ENCODE measurements at places on chromosomes 5 and 9. TPM values are rescaled to one million over a fixed set of nuclear protein-coding genes. Genes with fewer than 3 reads are reported as not detected.
A peak's percentile ranks its signal among the peaks of the same experiment; 100 is the strongest.

DNA sequence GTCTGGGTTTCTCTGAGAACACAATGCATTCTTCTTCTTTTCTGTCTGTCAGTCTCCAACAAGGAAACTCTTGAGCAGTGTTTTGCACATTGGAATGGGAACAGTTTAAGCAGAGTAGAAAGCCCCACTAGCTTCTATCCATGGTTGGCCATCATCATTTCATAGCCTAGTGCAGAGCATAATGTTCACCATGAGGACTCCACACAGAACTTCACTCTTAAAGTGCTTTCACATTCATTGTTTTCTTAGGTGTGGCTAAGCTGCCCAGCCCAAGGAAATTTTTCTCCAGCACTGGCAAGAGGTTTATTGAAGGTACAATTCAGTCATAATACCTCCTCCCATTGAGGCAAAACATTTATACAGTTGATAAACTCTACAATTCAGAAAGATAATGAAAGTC, 503.0 kb upstream of the CD180 start:
- DNase-seq = no peak

DNA sequence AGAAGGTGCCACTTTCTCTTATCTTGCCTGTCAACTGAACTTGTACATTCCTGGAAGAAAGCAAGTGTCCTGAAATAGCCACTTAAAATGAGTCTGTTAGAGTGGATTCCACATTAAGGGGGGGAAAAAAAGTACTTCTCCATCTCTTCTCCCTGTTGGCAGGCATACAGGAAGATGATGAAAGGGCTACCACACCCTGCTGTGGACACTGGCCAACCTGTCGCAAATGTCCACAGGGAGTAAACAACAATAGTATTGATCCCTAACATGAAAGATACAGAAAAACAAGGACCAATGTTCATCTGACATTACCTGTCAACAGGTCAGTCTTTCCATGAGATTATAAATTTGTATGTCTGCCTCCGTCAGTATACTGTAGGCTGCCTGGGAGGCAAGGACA, 265.1 kb upstream of the MAP3K1 start:
- no peak for DNase-seq

- no peak for DNase-seq
Observed at GRCh38 chr5:38533286-38534155, 22.9 kb downstream of the LIFR start.

DNA sequence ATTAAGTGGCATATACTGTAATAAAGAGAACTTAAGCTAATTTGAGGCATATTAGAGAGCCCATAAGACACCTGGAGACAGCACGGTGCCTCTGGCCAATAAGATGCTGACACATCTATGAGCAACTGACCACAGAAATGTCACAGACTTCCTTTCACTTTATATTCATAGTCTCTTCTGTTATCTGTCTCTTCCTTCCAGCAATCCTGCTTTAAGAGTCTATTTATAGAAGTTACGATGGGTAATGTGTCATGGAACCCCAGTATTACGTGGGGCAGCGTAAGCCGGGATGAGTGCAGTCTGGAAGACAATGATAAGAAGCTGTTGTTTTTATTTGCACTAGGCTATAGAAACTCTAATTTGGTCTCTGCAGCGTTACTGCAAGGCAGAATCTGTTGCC, 136.8 kb downstream of the CFAP90 start:
- DNase-seq = no peak

- no peak for DNase-seq
Observed at GRCh38 chr5:68994645-68995044, 99.2 kb upstream of the SLC30A5 start.

DNA sequence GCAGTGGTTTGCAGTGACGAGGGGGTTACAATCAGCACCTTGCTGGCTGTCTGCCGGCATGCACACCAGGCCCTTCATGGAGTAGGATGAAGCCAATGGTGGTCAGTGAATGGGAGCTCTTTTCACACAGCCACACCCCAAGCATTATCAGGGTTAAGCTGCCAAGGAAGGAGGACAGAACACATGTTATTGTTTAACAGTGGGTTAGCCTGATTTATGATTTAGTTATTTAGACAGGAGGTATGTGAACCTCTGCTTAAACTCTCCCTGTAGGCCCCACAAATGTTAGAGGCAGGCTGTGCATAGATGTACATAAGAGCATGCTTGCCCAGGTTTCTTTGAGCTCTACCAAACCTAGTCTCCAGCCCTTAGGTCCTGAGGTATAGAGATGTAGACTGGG, 262.9 kb downstream of the SPOCK1 start:
- DNase-seq = no peak

- no peak for DNase-seq
Observed at GRCh38 chr9:33129251-33129885, 37.8 kb downstream of the B4GALT1 start.

- DNase-seq = peak; percentile 53
Observed at GRCh38 chr5:63963080-63963735, 963 bp upstream of the HTR1A start.

DNA sequence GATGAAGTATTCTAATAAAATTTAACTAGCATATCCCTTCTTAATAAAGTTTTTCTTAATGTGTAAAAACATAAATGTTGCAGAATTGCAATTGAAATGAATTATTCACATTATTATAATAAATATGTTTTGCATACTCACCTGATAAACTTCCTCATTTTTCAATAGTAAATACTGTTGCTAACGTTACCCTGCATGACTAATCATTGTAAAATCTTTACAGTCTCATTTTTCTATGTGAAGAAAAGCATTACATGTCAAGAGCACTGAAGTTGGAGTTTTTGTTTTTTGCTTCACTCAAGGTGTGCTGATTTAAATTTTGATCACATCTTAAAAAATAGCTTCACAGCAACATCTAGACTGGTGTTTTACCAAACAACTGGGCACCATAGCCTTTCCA, 157.2 kb upstream of the CDH18 start:
- DNase-seq = peak; percentile 11

DNA sequence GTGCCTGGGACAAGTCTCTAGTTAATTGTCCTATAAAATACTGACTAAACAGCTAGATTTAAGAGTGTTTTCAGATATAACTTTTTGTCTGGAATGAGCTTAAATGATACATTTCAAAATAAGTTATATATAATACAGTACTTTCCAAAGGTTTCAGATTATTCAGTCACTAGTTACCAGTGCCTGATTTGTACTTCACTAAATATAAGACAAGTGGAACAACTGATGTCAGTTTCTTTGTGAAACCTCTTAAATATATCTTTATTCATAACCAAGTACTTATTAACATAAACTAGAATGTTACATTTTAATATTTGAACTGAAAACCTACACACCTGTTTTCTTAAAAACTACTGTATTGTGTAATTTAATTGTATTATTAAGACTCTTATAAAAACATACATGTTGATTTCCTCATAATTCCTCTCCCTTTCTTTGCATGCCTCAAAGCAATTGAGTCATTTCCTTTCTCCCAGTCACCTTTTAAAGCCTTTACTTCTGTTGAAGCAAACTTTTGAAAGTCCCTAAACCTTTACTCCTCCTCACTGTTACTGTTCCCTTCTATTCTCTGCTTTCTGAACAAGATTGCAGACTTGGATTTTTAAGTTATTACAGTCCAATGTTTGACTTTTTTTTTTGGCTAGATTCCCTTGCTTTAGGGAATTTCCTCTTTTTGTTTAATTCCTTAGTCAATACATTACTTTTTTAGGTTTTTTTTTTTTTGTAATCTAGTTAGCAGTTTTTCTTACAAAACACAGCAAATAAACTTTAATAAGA, 8.7 kb upstream of the SEMA6A start:
- DNase-seq = peak; percentile 82

GRCh38 chr9:90616806-90617205, 25.8 kb downstream of the DIRAS2 start:
- DNase-seq = no peak

GRCh38 chr9:112097712-112098688, 77.1 kb downstream of the SUSD1 start:
- DNase-seq = peak; percentile 55

- DNase-seq = no peak
Observed at GRCh38 chr5:123182072-123182471, 93.0 kb downstream of the PRDM6 start.

DNA sequence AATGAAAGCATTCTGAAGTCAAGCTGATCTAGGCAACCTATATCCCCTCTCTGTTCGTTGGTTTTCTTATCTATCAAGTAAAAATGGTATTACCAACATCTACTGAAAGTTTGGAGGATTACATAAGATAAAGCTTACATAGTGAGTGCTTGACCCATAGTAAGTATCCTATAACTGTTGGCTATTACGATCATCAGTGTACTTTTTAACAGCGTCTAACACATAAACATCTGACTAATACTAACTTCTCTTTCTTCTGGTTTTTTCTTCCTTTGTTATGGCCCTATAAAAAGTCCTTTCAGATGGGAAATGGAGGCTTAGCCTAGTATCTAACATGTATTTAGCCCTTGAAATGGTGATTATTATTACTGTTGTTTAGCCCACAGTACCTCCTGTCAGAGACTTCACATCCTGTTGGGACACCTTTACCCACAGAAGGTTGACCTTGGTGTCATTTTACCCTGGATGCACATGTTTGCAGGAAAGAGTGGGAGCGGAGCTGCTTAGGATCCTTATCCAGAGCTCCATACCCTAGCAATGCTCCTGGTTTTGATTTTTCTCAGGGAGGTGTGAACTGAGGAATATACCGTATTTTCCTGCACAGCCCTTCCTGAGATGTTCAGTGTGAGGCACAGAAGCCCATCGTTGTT, 6.0 kb downstream of the INSYN2B start:
- DNase-seq = no peak

- DNase-seq = no peak
Observed at GRCh38 chr5:76086095-76086494, 2.9 kb downstream of the SV2C start.

GRCh38 chr5:73550016-73550415, 15.4 kb downstream of the ANKRA2 start:
- DNase-seq = no peak

DNA sequence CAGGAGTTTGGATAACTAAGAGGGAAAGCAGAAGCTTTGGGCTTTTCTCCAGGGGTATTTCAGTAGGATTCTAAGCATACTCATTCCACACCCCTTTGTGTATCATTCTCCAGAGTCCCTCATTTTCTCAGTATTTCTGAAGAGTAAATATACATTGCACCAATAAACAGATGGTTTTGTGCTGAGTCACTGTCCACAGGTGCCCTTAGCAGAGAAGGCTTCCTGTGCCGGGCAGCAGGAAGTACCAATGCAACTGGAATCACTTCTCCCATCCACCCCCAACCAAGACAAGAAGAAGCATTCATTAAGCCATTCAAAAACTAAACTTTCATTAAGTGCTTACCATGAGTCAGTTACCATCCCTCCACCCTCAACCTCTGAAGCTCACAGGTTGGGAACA, 3.6 kb upstream of the CCNJL start:
- peak; percentile 93 for DNase-seq

GRCh38 chr9:106287731-106288130, 575.2 kb upstream of the ZNF462 start:
- DNase-seq = no peak

DNA sequence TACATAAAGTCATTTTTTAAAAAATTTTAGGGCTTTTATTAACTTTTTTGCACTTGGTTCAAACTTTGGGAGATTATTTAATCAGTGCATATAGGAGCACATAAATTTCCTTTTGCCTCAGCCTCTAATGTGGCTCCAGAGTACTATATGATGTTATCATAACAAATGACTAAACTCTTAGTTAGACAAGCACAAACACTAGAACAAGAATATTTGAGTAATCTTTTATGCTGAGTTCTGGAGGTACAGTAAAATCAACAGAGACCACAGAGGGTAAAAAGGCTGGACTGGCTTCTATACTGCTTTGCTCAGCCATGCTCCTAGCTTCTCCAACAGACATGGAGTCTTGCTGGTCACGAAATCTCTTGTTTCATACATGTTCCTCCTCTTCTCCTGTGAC, 52.5 kb upstream of the SGCD start:
- no peak for DNase-seq

- no peak for DNase-seq
Observed at GRCh38 chr5:149807176-149807575, 77.1 kb downstream of the PPARGC1B start.

- DNase-seq = no peak
Observed at GRCh38 chr9:6924988-6925563, 167.3 kb downstream of the KDM4C start.

- DNase-seq = no peak
Observed at GRCh38 chr9:17938035-17938655, 359.3 kb downstream of the SH3GL2 start.

- no peak for DNase-seq
Observed at GRCh38 chr9:120902569-120903535, 23.7 kb downstream of the TRAF1 start.

DNA sequence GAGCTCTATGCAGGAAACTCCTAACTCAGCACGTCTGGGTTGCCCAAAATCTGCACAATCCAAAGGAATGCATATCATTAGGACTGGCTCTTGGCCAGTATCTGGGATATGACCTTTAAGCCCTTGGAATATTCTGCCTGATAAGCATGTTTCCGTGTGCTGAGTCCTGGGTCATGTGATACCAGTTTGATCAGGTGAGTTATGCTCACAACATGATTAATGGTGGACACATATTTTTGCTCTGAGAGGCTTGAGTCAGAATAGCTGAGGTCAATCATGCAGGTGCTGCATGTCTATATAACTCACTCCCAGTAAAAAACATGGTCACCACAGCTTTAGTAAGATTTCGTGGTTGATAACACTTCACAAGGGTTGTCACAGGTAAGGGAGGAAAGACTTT, 408.8 kb downstream of the YTHDC2 start:
- DNase-seq = peak; percentile 24

The TIMD4 gene
- not detected for total RNA-seq

The ADGRD2 gene
- 0.50 TPM for total RNA-seq

The KIF4B gene
- total RNA-seq = not detected

The MLANA gene
- not detected for total RNA-seq

The JAK2 gene
- 5.7 TPM for total RNA-seq

The RNF183 gene
- total RNA-seq = not detected

The PFDN1 gene
- total RNA-seq = 64.0 TPM

The PTBP3 gene
- total RNA-seq = 95.9 TPM

The PCDHA9 gene
- total RNA-seq = 0.83 TPM

The ADAMTS13 gene
- total RNA-seq = 2.0 TPM

The SLC6A19 gene
- not detected for total RNA-seq

The ADAMTS2 gene
- total RNA-seq = not detected

The CARD19 gene
- 56.1 TPM for total RNA-seq

All from mammary epithelial cell (primary cell).